Non-pigmented ciliary epithelial cell (primary cell): ENCODE measurements at places on chromosomes 6 and 20.

- no peak for DNase-seq
Measured at GRCh38 chr20:62531046-62531838, 55.4 kb upstream of the GATA5 start.

GRCh38 chr20:39538317-39538716 lies 576.2 kb downstream of the DHX35 start:
- no peak for DNase-seq

- DNase-seq = no peak
Measured at GRCh38 chr6:29919506-29920445, 22.6 kb upstream of the HLA-A start.

- DNase-seq = no peak
Measured at GRCh38 chr6:7313505-7314165, 636 bp upstream of the SSR1 start.

DNA sequence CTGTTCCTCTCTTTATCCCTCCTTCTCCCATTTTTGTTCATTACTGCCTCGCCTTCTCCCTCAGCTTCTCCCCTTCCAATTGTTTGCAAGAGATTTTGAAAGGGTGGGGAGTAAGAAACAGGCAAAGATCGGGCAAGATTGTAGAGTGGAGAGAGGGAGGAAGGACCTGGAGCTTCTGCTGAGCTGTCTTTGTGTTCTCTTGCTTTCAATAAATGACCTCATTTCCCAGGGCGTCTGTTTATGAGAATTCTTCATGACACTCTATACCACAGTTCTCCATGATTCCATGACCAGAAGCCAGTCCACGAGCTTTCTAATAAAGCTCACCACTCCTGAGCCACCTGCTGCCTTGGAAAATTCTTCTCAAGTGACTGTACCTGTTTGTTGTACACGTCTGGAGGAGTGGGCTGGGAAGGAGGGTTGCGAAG lies 50.0 kb upstream of the PLEKHG1 start:
- no peak for DNase-seq
